ENCODE measurements at places on chromosomes 6 and 20. TPM values are rescaled to one million over a fixed set of nuclear protein-coding genes. Genes with fewer than 3 reads are reported as not detected.

Gene RREB1
- total RNA-seq: 5.1 TPM

Gene PI16
- total RNA-seq: not detected

Gene SLC25A27
- 0.02 TPM for total RNA-seq

Gene SCP2D1
- not detected for total RNA-seq

Gene TNFRSF6B
- total RNA-seq: 3.4 TPM

Gene TPD52L2
- total RNA-seq: 174 TPM

Gene GSTA2
- not detected for total RNA-seq

Gene TBC1D32
- total RNA-seq: 5.7 TPM

Gene RIPOR2
- total RNA-seq: 0.53 TPM

Gene TFAP2C
- 1.9 TPM for total RNA-seq

Gene C6orf163
- total RNA-seq: 0.72 TPM

Gene PSMB1
- 675 TPM for total RNA-seq

Gene SLC4A11
- total RNA-seq: 4.8 TPM

Gene SYS1
- 14.5 TPM for total RNA-seq

Gene MAN1A1
- total RNA-seq: 6.3 TPM

Gene HDGFL1
- not detected for total RNA-seq

Gene TMEM151B
- total RNA-seq: 1.3 TPM

Gene OR2J2
- total RNA-seq: not detected

Gene PRICKLE4
- not detected for total RNA-seq

Gene PANK2
- total RNA-seq: 62.1 TPM

Gene C6orf58
- total RNA-seq: 0.21 TPM

Gene IL17A
- not detected for total RNA-seq

Gene AIF1
- not detected for total RNA-seq

Gene YIPF3
- 122 TPM for total RNA-seq

Gene CCN6
- not detected for total RNA-seq

Gene OR2J3
- total RNA-seq: not detected

Gene BCKDHB
- 14.2 TPM for total RNA-seq

Gene SLC35D3
- not detected for total RNA-seq

Gene TINAG
- not detected for total RNA-seq

Gene SYTL3
- 1.7 TPM for total RNA-seq

Gene PRELID3B
- total RNA-seq: 196 TPM

Gene DPPA5
- not detected for total RNA-seq

Gene C20orf141
- not detected for total RNA-seq

Gene CTCFL
- total RNA-seq: not detected

Gene SEL1L2
- not detected for total RNA-seq

Gene RIPPLY2
- not detected for total RNA-seq

Gene CDH22
- total RNA-seq: not detected

Gene TFAP2B
- total RNA-seq: not detected

Gene RAD21L1
- 0.07 TPM for total RNA-seq

Gene SOD2
- 160 TPM for total RNA-seq

Gene CDSN
- not detected for total RNA-seq

Gene MYCT1
- total RNA-seq: 2.9 TPM

Gene PAK5
- total RNA-seq: not detected

Gene PARD6B
- total RNA-seq: 4.7 TPM

Gene ERVFRD-1
- total RNA-seq: not detected

Gene LRRN4
- total RNA-seq: 0.26 TPM

Gene GPLD1
- 0.36 TPM for total RNA-seq

Gene KIF16B
- total RNA-seq: 11.2 TPM

Gene SLC22A16
- total RNA-seq: not detected

Gene SAMHD1
- total RNA-seq: 29.5 TPM

Gene BPIFA1
- total RNA-seq: not detected

Gene FOXP4
- total RNA-seq: 5.4 TPM

Gene COL9A1
- total RNA-seq: not detected

Gene STX16
- total RNA-seq: 13.5 TPM

Gene RFX6
- not detected for total RNA-seq

Gene TNF
- total RNA-seq: not detected

Gene PIM1
- total RNA-seq: 20.7 TPM

Gene PGC
- not detected for total RNA-seq
